ENCODE measurements at places on chromosomes 2 and 18.

DNA sequence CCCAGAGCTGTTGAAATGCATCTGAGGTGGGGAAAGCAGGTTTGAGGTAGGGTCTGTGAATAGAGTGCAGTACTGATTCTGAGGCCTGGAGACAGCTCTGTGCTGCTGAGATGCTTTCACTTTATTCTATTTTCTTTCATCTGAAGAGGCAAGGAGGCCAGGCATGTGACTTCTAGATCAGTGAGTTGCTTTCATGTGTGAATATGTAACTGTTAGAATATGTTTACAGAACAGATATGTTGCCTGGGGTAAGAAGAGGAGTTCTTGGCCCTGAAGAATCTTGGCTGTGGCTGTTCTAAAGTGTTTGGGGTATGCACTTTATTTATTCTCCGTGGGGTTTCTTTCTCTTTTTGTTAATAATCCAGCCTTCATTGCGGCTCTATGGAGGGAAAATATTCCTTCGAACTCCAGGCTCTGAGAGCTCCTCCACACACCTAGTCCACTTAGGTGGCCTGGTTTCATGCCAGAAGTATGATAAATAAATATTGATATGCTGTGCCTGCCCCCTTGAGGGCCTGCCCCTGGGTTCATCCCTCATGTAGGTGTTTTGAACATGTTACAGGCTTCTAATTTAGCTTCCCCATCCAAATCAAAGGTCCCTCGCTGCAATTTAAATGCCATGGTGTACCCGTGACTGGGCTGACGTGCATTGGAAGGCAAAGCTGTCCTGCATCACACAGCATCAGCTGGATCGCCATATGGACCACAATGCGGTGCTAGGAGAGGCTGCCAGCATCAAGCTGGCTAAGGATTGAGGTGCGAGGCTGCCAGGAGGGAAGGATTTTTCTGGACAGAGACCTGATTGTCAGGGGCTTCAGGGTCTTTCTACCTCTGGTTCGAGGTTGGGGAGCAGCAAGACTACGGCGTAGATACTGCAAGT lies 102.9 kb downstream of the PRKCE start:
- no peak for DNase-seq

DNA sequence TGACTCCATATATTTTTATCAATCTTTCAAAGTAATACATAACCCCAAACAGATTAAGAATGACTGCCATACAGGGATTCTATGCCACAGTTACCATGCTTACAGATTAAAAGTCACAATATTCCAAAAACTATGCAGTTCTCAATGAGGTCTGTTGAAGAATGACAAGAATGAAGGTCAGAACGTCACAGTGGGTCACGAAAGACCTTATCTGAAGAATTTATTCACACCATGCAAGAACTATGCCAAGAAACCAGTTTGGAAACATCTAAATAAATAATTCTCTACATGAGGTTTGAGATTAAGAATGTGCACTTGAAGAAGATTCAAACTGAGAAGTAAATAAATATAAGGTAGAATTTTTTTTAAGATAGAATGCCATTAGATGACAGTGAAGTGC lies 253.3 kb downstream of the EXOC6B start:
- DNase-seq, result no peak

- DNase-seq, result no peak
Measured at GRCh38 chr2:34533585-34534183, 934.6 kb upstream of the FAM98A start.

DNA sequence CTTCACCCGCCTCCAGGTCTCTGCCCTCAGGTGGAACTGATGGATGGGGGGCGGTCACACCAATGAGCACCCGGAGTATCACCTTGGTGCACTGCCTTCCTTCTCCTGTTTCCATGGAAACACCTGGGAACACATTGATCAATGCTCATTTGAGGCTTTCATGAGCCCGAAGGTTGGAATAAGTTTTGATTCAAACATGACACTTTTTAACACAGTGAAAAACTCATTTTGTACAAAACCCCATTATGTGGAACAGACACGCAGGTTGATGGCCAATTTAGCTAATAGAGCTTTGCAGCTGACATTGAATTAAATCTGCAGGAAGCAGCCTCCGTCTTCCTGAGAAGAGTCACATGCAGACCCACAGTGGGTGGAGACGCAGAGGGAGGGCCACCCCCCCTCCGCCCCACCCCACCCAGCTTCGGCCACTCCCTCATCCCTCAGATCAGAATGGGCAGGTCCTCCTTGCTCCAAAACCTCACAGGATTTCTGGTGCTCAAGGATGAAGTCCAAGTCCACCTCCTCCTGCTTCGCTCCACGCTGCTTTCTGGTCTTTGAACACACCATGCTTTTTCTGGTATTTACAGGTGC lies 96.0 kb upstream of the MYCN start:
- no peak for DNase-seq

GRCh38 chr2:130826821-130827501 lies 9.8 kb upstream of the ARHGEF4 start:
- no peak for DNase-seq

DNA sequence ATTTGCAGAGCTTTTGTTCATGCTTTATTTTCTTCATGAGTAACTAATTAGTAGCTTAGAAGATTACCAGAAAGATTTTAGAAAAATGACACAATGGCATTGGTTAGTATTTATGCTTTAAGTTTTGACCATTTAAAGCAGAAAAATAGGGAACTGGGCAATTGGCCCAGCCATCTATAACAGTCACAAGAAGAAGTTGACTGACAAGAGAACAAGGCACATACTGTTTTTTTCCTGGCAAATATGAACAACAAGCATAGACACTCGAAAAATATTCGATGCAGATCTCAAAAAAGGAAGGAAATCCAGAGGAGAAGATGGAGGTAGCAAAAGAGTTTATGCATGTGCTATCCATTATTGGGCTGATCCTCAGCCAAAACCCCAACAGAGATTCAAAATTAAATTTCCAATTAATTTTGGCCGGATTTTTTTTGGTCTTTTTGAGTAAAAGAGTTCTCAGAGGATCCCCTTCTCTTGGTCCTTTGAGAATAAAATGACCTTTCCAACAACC lies 200.8 kb upstream of the SLC35G4 start:
- no peak for DNase-seq

GRCh38 chr2:184523732-184524131 lies 74.6 kb upstream of the ZNF804A start:
- no peak for DNase-seq

DNA sequence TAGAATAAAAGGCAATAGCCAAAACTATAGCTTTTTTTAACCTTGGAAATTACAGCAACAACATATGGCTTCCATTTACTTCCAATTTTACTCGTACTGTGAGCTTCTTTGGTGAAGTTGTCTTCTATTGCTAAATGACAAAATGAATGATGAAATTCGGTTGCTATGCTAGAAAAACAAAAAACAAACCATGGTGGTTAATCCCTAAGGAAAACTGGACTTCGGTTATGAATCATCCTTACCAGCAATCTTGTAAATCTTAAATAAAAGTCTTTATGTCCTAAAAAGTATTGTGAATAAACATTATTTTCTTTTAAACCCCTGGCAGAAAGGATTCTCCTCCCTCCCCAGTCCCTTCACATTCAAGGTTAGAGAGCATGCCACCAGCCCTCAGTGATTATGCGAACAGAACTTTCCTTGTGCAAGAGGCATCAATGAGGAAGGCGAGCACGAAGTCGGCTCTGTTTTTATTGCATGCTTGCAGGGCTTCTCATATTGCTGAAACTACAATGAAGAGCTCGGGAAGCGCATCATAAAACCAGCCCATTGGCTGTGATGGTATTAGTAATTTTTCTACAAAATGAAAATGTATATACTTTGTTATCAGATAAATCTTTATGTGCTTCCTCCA lies 62.9 kb downstream of the ZNF521 start:
- no peak for DNase-seq

DNA sequence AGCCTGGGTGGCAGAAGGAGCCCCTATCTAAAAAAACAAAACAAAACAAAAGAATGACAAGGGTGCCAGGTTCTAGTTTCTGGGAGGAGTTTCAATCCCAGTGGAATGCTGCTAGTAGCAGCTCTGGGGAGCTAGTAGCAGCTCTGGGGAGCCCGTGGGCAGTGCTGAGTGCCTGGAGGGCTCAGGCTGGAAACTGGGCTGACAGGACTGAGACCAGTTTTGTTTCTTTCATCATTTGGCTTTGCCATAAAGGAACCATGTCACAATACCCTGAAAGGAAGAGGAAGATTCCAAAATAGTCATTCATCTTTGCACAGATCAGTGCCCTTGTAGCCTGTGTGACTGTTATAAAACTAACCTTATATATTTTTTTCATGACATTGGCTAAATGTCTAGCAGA lies 10.6 kb downstream of the MFSD6 start:
- DNase-seq, result no peak

DNA sequence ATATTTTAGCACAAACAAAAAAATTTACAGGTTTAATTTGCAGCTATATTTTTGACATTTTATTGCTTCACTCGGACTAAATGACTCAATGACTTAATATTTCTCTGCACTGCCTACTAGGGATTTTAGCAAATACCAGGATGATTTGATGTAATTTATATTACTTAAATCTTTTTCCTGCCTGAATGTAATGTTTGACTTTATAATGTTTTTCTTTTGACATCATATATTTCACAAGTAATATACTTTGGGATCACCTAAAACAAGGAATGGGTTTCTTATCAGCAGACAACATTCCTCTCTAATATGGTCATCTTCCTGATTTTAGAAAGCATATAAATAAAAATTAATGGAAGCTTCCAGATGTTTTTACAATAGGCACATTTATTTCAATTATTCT lies 253.2 kb upstream of the EPC2 start:
- DNase-seq, result no peak

DNA sequence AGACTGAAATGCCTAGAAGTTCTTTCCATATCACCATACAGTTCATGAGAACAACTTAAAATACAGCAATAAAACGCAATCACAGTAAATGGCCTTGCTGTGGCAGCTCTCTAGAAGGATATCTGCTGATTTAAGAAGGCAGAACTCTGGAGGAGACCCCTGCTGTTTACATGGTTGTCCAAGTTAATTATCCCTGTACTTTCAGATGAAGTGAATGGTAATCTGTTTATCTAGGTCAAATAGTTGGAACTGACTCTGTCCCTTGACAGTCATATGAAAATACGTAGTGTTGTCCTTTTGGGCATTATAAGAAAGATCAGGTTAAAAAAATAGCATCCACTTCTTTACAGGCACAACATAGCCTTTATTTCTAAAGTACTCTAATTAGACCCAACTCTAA lies 115.6 kb downstream of the COLEC12 start:
- no peak for DNase-seq

DNA sequence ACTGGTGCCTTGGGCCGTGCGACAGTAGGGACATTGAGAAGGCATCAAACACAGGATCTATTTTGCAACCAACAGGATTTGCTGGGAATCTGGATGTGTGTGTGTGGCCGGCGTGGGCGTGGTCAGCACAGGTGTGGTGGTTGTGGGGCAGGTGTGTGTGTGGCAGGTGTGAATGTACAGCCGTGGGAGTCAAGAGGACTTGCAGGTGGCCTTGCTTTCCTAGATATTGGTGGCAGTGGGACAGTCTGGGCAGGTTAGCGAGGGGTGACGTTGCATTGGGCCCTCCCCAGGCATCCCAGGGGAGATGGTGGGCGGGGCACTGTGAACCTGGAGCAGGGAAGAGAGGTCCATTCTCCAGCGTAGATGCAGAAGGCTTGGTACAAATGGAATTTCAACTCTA lies 3.2 kb upstream of the LIMS2 start:
- no peak for DNase-seq

DNA sequence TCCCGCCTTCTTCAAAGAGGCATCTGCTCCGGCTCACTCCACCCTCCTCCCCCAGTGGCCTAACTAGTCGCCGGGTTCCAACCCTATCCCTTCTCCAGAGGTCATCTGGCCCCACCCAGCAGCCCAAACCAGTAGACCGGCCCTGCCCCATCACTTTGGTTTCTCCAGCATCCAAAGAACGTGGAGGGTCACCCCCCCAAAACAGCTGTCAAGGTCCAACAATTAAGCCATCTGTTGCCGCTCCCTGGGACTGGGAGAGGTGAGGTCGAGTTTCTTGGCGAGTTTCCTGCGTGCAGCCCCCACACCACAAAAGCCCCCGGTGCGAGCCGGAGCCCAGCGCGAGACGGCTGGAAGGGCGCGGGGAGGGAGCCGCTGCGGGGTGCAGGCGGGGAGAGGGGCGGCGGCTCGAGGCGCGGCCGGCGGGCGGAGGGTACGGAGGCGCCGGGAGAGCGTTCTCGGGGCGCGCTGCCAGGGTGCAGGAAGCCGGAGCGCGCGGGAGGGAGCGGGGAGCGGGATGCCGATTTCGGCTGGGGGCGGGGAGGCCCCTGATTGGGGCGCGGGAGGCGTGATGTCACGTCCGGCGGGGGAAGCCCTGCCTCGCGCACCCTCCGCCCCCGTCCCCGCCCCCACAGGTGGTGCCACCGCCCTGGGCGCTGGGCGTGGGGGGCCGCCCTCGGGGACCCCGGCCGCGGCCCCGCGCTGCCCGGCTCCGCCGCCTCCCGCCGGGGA lies 571 bp upstream of the GPC1 start:
- DNase-seq, result peak; percentile 81

DNA sequence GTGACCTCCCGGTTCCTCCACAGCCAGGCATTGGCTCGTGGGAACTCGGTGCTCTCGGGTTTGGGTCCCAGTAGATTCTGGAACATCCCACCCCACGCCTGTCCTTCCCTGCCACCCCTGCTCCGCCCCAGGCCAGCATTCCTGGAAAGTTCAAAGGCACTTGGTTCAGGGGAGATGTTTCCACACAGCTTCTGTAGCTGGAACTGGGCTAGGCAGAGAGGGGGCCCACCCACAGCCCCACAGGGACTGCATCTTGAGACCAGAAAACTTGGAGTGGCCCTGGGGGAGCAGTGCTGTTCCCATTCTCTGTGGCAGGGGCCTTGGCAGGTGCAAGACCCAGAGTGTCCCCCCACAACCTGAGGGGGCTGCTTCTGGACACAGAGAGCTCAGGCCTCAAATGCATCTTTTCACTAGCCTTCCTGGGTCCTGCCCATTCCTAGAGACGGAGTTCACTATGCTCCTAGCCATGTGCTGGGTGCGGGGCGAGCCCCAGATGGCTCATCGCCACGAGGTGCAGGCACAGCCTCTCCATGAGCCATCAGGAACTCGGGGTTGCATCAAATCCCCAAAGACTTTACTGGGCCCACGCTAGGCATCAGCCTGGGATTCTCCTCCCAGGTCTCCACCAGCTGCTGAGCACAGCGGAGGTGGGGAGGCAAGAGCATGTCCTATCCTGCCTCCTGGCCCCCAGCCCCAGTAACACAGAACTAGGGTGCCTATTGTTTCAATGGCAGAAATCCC lies 68.7 kb downstream of the ZFP36L2 start:
- no peak for DNase-seq

DNA sequence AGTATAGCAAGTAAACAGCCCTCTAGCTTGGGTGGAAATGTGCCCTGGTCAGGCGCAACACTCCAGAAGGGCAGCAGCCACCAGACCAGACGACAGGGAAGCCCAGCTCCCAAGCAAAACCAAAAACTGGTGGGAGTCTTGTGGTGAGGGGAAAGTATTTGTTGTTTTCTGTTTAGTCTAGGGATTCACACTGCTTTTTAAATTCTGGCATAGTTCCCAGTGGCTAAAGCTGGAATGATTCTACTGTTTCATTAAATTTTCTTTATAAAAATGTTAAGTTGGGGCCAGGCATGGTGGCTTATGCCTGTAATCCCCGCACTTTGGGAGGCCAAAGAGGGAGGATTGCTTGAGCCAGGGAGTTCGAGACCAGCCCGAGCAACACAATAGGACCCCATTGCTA lies 38.5 kb downstream of the MERTK start:
- no peak for DNase-seq

- no peak for DNase-seq
Measured at GRCh38 chr2:105090091-105090490, 52.2 kb downstream of the MRPS9 start.

All from activated T-cell treated with anti-CD3 and anti-CD28 coated beads for 24 hours (primary cell).